ENCODE measurements at places on chromosomes 5 and 9.

DNA sequence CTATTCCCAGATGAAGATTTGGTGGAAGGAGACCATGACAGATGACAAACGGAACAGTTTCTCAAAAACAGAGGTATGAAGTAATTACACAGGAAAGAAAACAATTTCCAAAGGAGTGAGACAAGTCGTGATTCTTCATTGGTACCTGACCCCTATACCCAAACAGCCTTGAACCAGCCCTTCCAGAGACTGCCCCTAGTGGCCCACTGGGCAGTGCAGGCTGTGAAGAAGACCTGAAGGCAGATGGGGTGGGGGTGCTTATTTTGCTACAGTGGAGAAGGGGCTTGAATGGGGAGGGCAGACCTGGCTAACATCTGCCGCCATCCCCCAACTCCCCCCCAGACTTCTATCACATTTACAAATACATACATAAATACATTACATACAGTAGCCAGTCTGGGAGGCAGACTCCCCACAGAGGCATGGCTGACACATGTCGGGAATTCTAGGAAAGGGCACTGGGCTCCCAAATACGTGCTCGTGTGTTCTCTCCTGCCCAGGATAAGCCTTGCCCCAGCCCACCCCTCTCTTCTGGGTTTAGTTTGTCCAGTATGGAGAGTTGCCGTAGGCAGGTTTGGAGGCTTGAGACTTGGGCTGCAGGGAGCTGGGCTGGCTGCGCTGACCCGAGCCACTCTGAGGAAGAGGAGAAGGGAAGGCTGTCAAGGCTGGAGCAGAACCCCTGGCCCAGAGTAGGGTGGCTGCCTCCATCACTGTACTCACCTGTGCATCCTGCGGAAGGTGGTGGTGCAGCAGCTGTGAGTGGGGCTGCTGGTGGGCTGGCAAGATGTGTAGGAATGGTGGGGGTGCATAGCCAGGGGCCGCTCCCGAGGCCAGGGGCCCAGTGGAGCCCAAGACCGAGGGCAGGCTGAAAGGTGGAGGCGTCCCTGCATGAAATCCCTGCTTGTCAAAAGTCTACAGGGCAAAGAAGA lies 105.3 kb downstream of the UBE2R2 start:
- DNase-seq: no peak

GRCh38 chr9:84439250-84439649 lies 98.7 kb upstream of the SLC28A3 start:
- no peak for DNase-seq

DNA sequence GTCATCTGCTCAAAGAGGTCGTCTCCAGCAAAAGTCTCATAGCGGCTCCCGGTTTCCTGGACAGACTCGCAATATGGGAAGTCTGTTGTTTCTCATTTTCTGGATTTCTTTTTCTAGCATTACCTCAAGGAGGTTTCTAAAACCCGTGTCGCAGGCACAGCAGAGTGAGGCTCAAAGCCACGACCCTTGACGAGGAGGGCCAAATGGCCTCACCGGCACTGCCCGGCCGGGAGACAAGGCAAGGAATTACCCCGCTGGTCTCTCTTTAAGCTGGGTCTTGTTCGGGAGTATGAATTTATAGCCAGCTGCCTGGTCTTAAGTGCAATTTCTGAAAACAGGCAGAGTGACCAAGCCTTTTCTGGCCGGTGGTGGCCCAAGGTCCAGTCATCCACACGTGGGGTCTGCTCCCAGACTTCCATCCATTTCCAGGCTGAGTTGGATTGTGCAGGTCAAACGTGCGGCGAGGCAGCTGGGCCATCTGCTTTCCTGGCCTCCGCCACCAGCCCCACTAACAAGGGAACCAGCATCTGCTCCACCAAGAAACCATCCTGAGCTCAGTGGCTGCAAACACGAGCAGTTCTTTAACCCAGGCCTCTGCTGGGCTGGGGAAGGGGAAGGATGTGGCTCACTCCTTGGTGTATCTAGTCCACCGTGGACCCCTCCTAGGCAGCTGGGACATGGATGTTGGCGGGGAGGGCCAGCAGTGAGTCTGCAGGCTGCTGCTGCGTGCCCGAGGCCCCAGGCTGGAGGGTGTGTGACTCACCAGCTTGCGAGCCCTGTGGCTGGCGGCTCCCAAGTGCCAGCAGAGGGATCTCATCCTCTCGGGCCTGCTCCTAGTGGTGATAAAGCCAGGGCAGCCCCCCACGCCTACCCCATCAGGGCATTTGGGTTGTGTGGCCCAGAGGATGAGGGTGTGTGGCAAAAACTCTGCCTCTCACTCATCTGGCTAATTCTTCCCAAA lies 55.6 kb upstream of the COL5A1 start:
- peak; percentile 38 for DNase-seq

GRCh38 chr9:112898872-112899311 lies 8.2 kb upstream of the SLC46A2 start:
- no peak for DNase-seq

- peak; percentile 32 for DNase-seq
Measured at GRCh38 chr9:127159325-127159801, 36.9 kb upstream of the ANGPTL2 start.

- no peak for DNase-seq
Measured at GRCh38 chr9:112921549-112921948, 30.9 kb upstream of the SLC46A2 start.

- DNase-seq: no peak
Measured at GRCh38 chr5:145161391-145161790, 673.8 kb downstream of the PRELID2 start.

DNA sequence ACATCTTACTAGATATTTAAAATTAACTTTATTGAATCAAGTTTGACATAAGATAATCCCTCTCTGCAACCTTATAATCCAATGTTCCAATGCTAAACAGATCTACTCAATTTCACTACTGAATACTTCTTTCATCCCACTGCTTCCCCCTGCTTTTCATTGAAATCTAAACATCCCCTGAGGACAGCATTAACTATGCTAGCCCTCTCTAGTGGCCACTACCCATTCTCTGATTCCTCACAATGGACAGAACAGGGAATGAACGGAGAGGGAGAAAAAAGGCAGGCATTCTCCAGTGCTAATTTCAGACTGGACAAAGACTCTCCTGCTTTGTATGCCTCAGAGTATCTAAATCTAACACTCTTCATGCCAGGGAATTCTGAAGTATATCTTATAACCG lies 54.3 kb upstream of the RGS7BP start:
- DNase-seq: no peak

- DNase-seq: no peak
Measured at GRCh38 chr5:94928891-94929290, 310.4 kb downstream of the SLF1 start.

DNA sequence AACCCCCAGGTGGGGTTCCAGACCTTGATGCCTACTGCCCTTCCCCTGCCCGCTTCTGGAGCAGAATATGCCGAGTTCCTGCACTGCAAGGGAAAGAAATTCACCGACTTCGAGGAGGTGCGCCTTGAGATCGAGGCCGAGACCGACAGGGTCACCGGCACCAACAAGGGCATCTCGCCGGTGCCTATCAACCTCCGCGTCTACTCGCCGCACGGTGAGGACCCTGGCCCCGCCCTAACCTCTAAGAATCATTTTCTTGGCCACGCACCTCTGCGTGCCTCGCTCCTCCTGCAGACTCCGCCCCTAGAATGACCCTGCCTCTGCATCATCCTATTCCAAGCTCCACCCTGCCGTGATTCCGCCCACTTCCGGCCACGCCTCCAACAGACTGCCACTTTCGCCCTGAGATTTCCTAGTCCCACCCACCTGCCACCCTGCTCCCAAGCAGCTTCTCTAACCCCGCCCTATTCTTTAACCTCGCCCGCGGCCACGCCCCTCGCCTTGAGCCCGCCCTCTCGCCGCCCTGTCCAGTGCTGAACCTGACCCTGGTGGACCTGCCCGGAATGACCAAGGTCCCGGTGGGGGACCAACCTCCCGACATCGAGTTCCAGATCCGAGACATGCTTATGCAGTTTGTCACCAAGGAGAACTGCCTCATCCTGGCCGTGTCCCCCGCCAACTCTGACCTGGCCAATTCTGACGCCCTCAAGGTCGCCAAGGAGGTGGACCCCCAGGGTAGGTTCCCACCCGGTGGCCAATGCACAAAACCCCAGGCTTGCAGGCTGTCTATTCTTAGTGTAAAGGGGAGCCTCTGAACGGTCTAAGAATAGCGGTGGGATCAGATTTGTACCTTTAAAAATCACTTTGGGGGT lies 15.6 kb downstream of the DNM1 start:
- DNase-seq: peak; percentile 95

GRCh38 chr5:116733991-116734975 lies 159.7 kb upstream of the SEMA6A start:
- no peak for DNase-seq

DNA sequence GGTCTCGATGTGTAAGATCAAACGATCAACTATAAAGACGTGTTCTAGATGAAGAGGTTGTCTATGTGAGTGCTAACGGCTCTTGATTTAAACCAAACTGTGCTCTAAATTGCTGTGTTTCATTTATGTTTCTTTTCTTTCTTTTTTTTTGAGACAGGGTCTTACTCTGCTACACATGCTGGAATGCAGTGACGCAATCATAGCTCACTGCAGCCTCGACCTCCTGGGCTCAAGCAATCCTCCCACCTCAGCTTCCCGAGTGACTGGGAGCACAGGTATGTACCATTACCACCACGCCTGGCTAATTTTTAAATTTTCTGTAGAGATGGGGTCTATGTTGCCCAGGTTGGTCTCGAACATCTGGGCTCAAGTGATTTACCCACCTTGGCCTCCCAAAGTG lies 24.0 kb upstream of the RNF130 start:
- DNase-seq: no peak

GRCh38 chr9:38626006-38626405 lies 5.6 kb upstream of the ANKRD18A start:
- no peak for DNase-seq

- DNase-seq: peak; percentile 59
Measured at GRCh38 chr5:36724467-36725332, 118.3 kb downstream of the SLC1A3 start.

DNA sequence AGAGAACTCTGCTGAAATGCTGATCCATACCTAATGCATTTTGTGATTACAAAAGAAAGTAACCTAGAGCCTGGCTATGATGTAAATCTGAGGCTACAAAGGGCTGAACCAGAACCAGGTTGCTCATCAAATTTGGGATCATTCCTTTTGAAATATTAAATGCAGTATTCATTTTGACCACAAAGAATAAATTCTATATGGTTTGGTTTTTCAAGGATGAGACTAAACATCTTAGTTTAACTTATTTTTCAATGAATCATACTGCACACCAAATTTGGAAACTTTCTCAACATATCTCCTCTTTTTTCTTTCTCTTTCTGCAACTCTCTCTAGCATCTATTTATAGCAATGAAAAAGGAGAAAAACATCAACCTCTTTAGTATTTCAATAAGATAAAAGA lies 46.5 kb downstream of the CEMIP2 start:
- no peak for DNase-seq

DNA sequence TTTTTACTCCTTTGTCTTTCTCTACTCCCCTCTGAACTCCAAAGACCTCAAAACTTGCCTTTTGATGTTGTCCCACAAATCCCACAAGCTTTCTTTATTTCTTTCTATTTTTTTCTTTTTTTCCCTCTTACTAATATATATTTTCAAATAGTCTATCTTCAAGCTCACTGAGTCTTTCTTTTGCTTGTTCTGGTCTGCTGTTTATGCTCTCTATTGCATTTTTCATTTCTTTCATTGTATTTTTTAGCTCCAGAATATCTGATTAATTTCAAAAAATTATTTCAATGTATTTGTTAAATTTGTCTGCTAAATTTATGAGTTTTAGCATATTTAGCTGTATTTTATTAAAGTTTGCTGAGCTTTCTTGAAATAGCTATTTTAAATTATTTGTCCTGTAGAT lies 223.3 kb upstream of the IRX1 start:
- no peak for DNase-seq

GRCh38 chr9:99971410-99971809 lies 65.0 kb downstream of the STX17 start:
- DNase-seq: no peak

DNA sequence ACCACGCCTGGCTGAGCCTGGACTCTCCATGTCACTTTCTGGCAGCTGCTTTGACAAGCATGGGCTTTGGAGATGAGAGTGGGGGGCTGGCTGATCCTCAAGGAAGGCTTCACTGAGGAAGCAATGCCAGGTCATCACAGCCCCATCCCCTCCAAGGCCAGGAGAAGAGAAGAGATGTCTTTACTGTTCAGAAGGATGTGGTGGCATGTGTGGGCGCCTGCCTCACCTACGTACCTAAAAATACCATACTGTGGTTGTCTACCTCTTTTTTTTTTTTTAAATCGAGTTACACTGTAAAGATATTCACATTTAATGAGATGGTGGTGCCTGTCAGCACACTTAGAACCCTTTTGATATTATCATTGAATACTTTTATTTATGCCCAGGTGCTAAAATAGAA lies 26.4 kb upstream of the CTNNA1 start:
- no peak for DNase-seq

- DNase-seq: no peak
Measured at GRCh38 chr5:122081541-122081940, 3.5 kb upstream of the LOX start.

GRCh38 chr9:25724424-25724823 lies 46.2 kb upstream of the TUSC1 start:
- no peak for DNase-seq

GRCh38 chr5:115274584-115274983 lies 11.9 kb upstream of the PGGT1B start:
- DNase-seq: no peak

GRCh38 chr5:7329712-7330111 lies 66.2 kb upstream of the ADCY2 start:
- DNase-seq: no peak

GRCh38 chr5:175657593-175658271 lies at the start of gene HRH2:
HRH2 (plus strand) TSS chr5:175658071; CDS start chr5:175683234, 25,163 bp downstream.
- peak; percentile 73 for DNase-seq

- DNase-seq: no peak
Measured at GRCh38 chr5:108696951-108697715, 50.6 kb upstream of the FER start.

DNA sequence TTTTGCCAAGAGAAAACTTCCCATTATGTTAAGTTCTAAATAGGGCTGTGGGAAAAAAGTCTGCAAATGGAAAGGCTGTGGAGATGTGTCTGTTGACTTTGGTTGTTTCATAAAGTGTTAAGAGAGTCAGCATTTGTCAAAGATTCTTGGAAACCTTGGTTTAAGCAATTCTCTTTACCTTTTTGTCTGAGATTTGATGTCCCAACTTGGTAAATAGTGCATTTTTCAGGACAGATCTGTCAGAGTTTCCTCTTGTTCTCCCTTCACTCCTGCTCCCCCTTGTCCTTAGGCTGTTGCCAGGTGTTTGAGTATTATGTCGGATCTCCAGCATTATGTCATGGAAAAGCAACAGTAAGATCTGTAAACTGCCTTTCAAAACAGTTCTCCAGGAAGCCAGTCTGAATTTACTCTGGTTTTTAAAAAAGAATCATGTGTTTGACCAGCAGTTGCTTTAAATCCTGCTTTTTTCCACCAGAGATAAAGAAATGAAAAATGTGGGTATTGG lies 79.1 kb upstream of the ADAMTSL1 start:
- DNase-seq: no peak

GRCh38 chr5:15966651-15967050 lies 212.9 kb downstream of the MARCHF11 start:
- DNase-seq: no peak

Measured in activated CD8-positive, alpha-beta memory T cell treated with anti-CD3 and anti-CD28 coated beads for 24 hours (primary cell).